Activated CD8-positive, alpha-beta T cell treated with anti-CD3 and anti-CD28 coated beads, Interleukin-2, amount 10 ng/mL, durations not matched to agents 7 days and 5 days (primary cell): ENCODE measurements at places on chromosomes 7 and 10.

DNA sequence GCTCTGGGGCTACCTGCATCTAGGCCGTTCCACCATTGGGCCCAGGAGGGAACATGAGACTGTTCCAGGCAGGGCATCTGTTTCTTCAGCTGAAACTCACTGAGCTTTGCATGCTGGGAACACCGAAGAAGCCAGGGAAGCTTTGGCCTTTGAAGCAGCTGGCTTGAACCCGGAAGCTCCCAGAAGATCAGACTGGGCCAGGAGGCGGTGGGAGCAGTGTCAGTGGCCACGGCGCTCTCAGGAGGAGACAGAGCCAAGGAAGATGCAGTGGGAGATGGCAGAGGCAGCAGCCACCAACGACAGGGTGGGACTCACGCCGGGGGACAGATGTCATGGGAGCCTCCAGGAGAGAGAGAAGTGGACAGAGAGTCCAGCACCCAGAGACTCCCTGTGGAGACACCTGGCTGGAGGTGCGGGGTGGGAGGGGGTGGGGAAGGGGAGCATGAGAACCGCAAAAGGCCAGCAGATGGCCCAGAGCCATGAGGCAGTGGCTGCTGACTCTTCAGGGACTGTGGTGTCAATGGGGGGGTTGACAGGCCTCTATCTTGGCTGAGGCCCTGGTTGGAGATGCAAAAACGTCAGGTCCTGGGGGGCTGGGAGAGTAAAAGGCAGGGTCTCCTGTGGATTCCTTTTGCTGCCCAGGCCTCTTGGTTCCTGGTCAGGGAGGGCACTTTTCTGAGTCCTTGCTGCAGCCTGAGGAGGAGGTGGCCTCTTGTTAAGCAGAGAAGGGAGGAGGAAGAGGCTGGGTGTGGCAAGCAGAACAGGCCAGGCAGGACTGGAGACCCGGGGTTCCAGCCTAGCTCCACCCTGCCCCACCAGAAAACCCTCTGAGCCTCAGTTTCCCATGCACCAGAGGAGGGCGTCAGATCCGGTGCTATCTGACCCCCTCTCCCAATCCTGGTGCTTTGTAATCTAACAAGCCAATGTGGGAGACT is 6.3 kb upstream of the AQP1 start:
- no peak for DNase-seq

- no peak for DNase-seq
Observed at GRCh38 chr7:30225863-30226613, 58.4 kb upstream of the ZNRF2 start.

- DNase-seq: no peak
Observed at GRCh38 chr10:20879136-20879535, 18.0 kb downstream of the NEBL start.

DNA sequence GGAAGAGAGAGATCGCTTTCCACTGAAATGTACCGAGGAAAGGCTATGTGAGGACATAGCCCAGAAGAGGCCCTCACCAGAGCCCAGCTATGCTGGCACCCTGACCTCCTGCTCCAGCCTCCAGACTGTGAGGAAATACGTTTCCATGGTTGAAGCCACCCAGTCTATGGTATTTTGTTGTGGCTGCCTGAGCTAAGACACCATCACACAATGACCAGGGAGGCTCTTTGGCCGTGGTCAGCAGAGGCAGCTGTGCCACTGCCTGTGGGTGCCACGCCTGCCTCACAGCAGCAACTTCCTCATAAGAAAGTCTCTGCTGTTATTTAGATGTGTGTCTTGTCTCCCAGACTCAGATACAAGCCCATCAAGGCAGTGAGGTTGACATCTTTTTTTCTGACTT is 182.7 kb upstream of the PLXNA4 start:
- DNase-seq: no peak

DNA sequence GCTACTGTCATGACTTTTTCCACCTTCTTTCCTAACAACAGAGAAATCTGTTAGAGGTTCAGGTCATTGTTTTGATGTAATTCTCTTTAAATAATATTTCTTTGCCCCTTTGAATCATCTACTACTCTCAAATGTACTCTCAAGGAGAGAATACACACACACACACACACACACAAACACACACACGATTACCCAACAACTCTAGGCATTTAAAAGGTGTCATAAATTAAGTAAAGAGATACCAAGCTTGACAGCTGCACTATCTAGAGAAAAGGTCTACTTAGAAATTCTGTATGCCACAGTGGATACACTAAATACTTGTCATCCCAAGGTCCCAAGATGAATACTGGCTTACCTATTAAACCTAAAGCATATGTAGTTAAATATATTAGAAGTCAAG is 4.8 kb downstream of the PANK1 start:
- DNase-seq: no peak
